Small intestine (tissue), 16 donors: ENCODE measurements at places on chromosomes 1 and 21. TPM values are rescaled to one million over a fixed set of nuclear protein-coding genes. Genes with fewer than 3 reads are reported as not detected.

DNA sequence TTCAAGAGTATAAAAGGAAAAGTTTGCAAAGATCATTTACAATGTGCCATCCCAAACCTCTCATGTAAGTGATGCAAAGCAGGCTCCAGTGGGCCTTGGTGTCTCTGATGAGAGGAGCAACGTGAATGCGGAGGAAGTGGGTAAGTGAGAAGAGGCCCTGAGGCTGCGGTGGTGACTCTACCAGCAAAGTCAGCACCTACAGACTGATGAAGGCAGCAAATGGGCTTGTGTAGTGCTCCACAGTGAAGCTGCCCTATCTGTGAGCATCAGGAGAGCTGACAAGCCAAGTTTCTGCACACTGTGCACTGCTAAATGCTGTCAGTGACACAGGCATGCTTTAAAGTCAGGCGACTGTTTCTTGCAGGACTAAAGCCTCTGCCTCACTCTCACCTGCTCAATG lies 15.6 kb upstream of the RAP1A start:
- H3K27me3 ChIP-seq = no peaks in the 10 kb centered on the region
- no peak overlapping the region for H3K4me3 ChIP-seq
- DNase-seq = peak; percentile 69
- H3K4me1 ChIP-seq = peaks cover 6% of the 10 kb centered on the region
- no peaks in the 10 kb centered on the region for H3K36me3 ChIP-seq

The LRRC8C gene
- polyA plus RNA-seq = 0.22 TPM

DNA sequence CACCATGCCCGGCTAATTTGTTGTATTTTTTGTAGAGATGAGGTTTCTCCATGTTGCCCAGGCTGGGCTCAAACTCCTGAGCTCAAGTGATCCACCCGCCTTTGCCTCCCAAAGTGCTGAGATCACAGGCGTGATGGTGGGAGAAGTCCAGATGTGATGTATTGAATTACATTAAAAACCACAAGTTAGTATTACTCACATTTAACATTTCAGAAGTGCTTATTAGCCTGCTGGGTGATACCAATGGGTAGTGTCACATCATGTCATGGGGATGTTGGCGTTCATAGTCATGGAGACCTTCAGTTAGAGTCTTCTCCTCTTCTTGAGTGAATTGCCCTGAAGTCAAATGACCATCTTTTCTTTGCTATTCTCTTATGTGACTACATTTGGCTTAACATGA lies 63.6 kb upstream of the VAMP3 start:
- no peaks in the 10 kb centered on the region for H3K36me3 ChIP-seq
- H3K4me1 ChIP-seq = no peaks in the 10 kb centered on the region
- H3K27me3 ChIP-seq = peaks cover 10% of the 10 kb centered on the region
- no peak overlapping the region for H3K4me3 ChIP-seq

DNA sequence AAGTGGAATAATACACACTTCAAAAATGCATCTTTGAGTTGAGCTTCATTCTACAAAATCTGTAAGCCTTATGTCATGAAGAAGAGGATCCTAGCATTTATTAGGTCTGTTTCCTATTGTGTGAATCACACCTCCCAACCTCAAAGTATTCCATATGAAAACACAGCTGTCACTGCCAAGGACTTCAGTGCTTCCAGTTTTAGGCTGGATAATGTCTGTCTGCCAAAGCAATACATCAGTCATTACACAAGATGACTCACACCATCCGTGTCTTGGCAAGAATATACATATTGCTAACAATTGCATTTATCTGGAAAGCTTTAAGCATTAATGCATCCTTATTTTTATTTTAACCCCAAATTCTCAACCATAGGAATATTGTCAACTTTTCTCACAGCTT lies 125.7 kb upstream of the TMPRSS15 start:
- H3K4me3 ChIP-seq = no peak overlapping the region
- no peak for DNase-seq
- no peak overlapping the region for H3K27ac ChIP-seq
- no peaks in the 10 kb centered on the region for H3K36me3 ChIP-seq

The FCGR3A gene
- 19.5 TPM for polyA plus RNA-seq

The PAQR6 gene
- polyA plus RNA-seq = 3.0 TPM

- no peak for DNase-seq
- H3K27ac ChIP-seq = no peak overlapping the region
- H3K27me3 ChIP-seq = no peaks in the 10 kb centered on the region
- no peaks in the 10 kb centered on the region for H3K36me3 ChIP-seq
- no peak overlapping the region for H3K4me3 ChIP-seq
- H3K4me1 ChIP-seq = peaks cover 3% of the 10 kb centered on the region
Observed at GRCh38 chr1:86798608-86799291, 94.4 kb downstream of the SH3GLB1 start.

GRCh38 chr1:212544110-212544509 lies 64.5 kb upstream of the ATF3 start:
- no peaks in the 10 kb centered on the region for H3K27me3 ChIP-seq
- H3K4me1 ChIP-seq = no peaks in the 10 kb centered on the region
- DNase-seq = no peak
- H3K27ac ChIP-seq = no peak overlapping the region

DNA sequence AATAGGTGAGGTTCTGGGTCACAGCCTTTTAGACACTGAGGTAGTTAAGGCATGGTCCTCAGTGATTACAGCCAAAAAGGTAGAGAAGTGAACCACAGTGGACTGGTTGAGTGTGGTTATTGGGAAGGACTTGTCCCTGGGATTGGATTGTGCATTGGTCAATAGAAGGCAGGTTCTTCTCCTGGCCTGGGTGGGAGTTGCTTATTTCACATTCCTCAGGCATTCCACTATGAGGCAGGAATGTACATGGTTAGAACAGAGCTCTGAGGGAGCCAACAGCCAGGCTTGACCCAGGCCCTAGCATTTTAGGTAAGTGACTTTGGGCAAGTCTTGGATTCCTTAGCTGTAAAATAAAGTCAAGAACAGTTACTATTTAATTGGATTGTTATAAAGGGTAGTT lies 97.9 kb upstream of the MARK1 start:
- no peak for DNase-seq
- H3K4me1 ChIP-seq = no peaks in the 10 kb centered on the region
- no peaks in the 10 kb centered on the region for H3K27me3 ChIP-seq
- H3K36me3 ChIP-seq = no peaks in the 10 kb centered on the region
- no peak overlapping the region for H3K4me3 ChIP-seq
- H3K27ac ChIP-seq = no peak overlapping the region

The NFASC gene
- 1.4 TPM for polyA plus RNA-seq

The FCRL6 gene
- polyA plus RNA-seq = 0.40 TPM

The DAB1 gene
- polyA plus RNA-seq = 24.8 TPM

- H3K4me1 ChIP-seq = peaks cover 4% of the 10 kb centered on the region
- H3K4me3 ChIP-seq = no peak overlapping the region
Observed at GRCh38 chr1:201496296-201496690, 10.6 kb downstream of the CSRP1 start.

The CYP4A22 gene
- not detected for polyA plus RNA-seq

The SH2D2A gene
- 0.89 TPM for polyA plus RNA-seq

The DCDC2B gene
- not detected for polyA plus RNA-seq

GRCh38 chr1:200590001-200590400 lies 30.6 kb downstream of the KIF14 start:
- no peak overlapping the region for H3K4me3 ChIP-seq
- H3K27ac ChIP-seq = no peak overlapping the region
- DNase-seq = no peak
- H3K27me3 ChIP-seq = no peaks in the 10 kb centered on the region
- H3K36me3 ChIP-seq = no peaks in the 10 kb centered on the region

GRCh38 chr1:40078512-40079333 lies 18.3 kb downstream of the PPT1 start:
- H3K4me3 ChIP-seq = no peak overlapping the region
- peak; percentile 66 for DNase-seq
- H3K36me3 ChIP-seq = no peaks in the 10 kb centered on the region
- H3K27ac ChIP-seq = no peak overlapping the region

DNA sequence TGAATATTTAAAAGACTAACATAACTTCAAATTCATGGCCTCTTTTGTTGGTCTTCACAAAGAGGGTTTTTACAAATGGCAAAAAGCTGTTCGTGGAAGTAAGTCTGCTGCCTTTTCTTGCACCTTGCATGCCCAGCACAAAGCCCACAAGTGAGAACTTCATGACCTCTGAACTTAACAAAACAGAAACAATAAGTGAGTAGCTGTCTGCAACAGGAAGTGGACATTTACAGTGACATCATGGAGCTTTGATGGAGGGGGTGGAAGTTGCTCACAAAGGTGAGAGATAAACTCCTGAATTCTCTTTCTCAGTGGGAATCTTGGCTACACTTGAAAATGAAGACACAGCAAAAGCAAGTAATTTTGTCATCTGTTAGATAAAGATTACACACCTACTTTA lies 303.3 kb upstream of the DEPDC1 start:
- no peaks in the 10 kb centered on the region for H3K27me3 ChIP-seq
- no peaks in the 10 kb centered on the region for H3K36me3 ChIP-seq
- DNase-seq = no peak
- no peak overlapping the region for H3K4me3 ChIP-seq
- no peak overlapping the region for H3K27ac ChIP-seq
- H3K4me1 ChIP-seq = no peaks in the 10 kb centered on the region

GRCh38 chr1:37840711-37841110 lies 18.7 kb downstream of the MTF1 start:
- no peaks in the 10 kb centered on the region for H3K4me1 ChIP-seq
- peaks cover 25% of the 10 kb centered on the region for H3K36me3 ChIP-seq
- no peak for DNase-seq
- no peak overlapping the region for H3K4me3 ChIP-seq
- H3K27ac ChIP-seq = no peak overlapping the region

DNA sequence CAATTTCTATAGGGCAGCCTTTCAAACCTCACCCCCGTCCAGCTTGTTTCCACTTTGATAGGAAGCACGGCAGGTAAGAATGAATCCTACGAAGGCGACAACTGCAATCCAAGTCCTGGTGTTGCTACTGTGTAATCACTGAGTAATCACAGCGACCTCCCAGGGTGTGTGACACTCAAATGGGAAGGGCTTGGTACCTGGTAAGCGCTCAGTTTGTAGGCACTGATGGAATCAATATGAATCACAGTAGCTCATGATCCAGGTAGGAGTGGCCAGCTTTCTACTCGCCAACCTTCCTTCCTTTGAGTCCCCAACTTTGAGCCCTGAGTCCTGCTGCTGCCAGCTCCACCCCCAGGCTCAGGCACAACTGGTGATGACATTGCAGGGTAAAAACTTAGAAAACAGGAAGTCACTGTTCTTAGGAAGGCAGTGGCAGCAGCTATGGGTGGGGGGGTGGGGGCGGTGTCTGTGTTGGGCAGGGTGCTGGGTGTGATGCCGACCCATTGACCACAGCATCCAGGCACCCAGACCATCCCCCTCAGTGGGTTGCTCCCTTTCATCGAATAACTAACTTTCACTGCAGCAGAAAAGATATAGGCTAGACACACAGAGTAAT lies 70.7 kb downstream of the CD247 start:
- no peaks in the 10 kb centered on the region for H3K4me1 ChIP-seq
- no peaks in the 10 kb centered on the region for H3K27me3 ChIP-seq
- no peaks in the 10 kb centered on the region for H3K36me3 ChIP-seq

The APOBEC4 gene
- 0.01 TPM for polyA plus RNA-seq

DNA sequence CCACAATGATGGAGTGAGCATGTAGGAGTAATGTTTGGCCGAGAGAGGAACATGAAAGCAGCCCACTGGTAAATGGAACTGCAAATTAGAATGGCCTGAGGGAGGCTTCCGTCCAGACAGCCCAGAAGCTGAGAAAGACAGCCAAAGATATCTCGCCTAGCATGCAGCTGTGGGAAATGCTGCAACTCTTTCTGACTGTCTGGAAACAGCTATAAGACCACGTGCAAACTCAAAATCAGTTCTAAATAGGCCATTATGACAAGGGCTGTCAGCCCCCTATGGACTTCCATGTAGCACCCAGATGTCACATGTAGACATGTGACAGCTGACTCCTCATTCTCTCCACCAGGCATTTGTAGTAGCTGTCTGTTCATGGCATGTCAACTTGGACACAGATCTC lies 62.9 kb upstream of the ATP1A1 start:
- H3K36me3 ChIP-seq = no peaks in the 10 kb centered on the region
- DNase-seq = no peak
- peaks cover 28% of the 10 kb centered on the region for H3K4me1 ChIP-seq
- no peak overlapping the region for H3K27ac ChIP-seq
- H3K4me3 ChIP-seq = no peak overlapping the region

DNA sequence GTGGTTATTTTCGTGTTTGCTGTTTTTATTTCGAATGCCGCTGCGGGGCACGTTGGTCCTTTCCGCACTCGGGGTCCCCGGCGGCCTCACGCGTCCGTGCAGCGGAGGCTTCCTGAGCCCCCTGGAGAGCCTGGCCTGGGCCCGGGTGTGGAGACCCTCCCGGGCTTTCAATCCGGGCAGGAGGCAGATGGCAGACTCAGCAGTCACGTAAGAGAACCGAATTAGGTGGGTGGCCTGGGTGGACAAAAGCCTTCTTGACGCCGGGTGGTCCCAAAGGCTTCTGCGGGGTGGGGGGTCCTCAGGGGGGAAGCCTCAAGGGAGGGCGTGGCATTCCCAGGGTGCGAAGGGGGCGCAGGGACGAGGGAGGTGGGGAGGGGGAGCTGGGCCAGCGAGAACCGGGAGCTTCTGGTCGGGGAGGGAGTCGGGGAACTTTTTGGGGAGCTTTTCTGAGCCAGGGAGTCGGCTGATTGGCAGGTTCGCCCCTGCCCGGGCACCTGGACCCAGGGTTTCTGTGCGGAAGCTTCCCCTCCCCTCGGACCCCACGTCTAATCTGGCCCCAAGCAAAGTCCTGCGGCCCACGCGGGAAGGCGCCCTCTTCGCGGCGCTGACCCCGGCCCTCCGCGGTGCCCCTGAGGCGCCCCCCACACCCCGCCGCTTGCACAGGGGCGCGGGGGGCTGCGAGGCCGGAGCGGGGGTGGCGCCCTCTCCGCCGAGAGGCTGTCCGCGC lies 1.3 kb upstream of the HES4 start:
- peak overlapping the region; percentile 48 for H3K4me3 ChIP-seq
- peak overlapping the region; percentile 95 for H3K27ac ChIP-seq
- H3K4me1 ChIP-seq = peaks cover 36% of the 10 kb centered on the region
- DNase-seq = no peak
- no peaks in the 10 kb centered on the region for H3K36me3 ChIP-seq
- peaks cover 16% of the 10 kb centered on the region for H3K27me3 ChIP-seq

The RHD gene
- polyA plus RNA-seq = not detected

The KIAA0319L gene
- polyA plus RNA-seq = 14.1 TPM

- no peaks in the 10 kb centered on the region for H3K27me3 ChIP-seq
- H3K4me3 ChIP-seq = no peak overlapping the region
- no peaks in the 10 kb centered on the region for H3K36me3 ChIP-seq
- no peak overlapping the region for H3K27ac ChIP-seq
- H3K4me1 ChIP-seq = no peaks in the 10 kb centered on the region
Observed at GRCh38 chr1:243526180-243526579, 270.3 kb downstream of the SDCCAG8 start.

GRCh38 chr1:172941945-172942344 lies 108.8 kb downstream of the TNFSF18 start:
- no peaks in the 10 kb centered on the region for H3K36me3 ChIP-seq
- no peaks in the 10 kb centered on the region for H3K27me3 ChIP-seq
- H3K27ac ChIP-seq = no peak overlapping the region
- no peak overlapping the region for H3K4me3 ChIP-seq
- no peaks in the 10 kb centered on the region for H3K4me1 ChIP-seq

- peak; percentile 40 for DNase-seq
- peak overlapping the region; percentile 46 for H3K4me3 ChIP-seq
- no peaks in the 10 kb centered on the region for H3K36me3 ChIP-seq
- no peak overlapping the region for H3K27ac ChIP-seq
- H3K27me3 ChIP-seq = peaks cover 36% of the 10 kb centered on the region
- peaks cover 12% of the 10 kb centered on the region for H3K4me1 ChIP-seq
Observed at GRCh38 chr1:107963601-107964335, 1.2 kb downstream of the VAV3 start.

The KRTAP19-4 gene
- polyA plus RNA-seq = not detected
